Left ventricle myocardium superior (tissue), 1 donor: ENCODE measurements at places on chromosomes 5 and 9.

DNA sequence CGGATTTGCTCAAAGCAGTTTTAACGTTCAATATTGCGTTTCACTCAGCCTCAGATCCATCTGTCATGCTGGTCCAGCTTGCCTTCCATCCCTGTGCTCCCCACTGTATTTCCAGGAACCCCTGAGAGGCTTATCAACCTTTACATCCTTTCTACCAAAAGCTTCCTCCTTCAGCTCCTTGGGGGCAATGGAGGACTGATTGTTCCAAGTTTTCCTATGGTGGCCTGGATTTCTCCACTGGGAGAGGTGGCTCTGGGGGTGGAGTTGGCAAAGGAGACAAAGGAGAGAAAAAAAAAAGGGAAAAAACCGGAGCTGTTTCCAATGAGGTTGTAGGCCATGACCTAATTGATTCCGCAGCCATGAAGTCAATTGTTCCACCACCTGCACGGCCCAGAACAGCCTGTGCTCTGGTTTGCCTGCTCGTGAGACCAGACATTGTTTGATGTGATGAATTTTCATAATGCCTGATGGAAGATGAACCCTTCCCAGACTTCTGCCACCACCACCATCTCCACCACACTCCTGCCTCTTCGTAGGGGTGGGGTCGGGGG, 54.1 kb downstream of the ABLIM3 start:
- peak; percentile 40 for DNase-seq

GRCh38 chr5:132243366-132243977, 14.0 kb upstream of the PDLIM4 start:
- DNase-seq: no peak

DNA sequence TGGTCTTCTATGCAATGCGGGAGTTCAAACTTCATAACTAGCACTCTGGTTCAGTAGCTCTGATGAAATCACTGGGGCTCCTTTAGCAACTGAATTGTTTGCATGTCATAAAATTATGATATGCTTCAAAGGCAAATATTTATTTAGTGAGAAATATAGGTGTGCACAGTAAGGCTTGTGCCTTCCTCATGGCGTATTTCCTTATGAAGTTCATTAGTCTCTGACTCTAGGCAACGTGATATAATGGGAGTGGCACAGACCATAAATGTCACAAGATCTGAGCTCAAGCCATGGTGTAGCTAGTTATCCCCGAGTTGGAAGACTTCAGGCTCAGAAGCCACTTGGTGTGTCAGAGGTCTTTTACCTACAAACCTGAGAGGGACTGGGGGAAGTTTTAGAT, 35.5 kb downstream of the PIP5K1B start:
- DNase-seq: no peak

GRCh38 chr5:143106174-143106573, 297.3 kb downstream of the NR3C1 start:
- peak; percentile 44 for DNase-seq

DNA sequence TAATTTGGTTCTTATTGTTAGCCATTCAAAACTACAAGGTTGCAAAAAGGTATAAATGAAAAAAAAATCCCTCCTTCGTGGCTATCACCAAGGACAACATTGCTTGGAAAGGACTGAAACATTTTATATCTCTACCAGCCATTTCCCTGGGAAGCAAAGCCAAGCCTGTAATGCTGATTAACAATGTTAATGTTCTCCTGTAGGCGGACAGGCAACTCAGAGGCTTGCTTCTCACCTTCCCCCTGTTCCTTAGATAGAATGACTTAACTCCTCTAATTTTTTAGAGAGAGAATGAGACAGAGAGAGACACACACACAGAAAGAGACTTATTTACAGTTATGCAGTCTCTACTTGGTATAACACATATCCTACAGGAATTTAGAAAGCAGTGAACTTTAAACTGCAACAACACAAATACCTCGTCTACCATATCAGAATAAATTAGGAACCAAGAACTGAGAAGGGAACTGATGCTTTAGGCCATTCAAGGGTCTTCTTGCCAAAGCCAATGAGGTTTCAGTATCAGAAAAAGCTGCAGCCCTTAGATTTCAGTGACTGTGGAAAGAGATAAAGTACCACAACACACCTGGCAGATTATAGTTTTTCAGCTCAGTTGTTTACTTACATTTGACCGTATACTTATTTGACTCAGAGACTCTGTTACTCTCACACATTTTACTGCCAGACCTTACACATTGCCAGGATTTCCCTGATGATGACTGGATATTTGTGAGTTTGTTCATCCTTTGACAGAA, 20.9 kb upstream of the MAN2A1 start:
- DNase-seq: no peak

- no peak for DNase-seq
Observed at GRCh38 chr9:33431420-33431819, 16.0 kb downstream of the AQP3 start.

GRCh38 chr9:82234160-82234943, 245.8 kb downstream of the SPATA31D1 start:
- no peak for DNase-seq

DNA sequence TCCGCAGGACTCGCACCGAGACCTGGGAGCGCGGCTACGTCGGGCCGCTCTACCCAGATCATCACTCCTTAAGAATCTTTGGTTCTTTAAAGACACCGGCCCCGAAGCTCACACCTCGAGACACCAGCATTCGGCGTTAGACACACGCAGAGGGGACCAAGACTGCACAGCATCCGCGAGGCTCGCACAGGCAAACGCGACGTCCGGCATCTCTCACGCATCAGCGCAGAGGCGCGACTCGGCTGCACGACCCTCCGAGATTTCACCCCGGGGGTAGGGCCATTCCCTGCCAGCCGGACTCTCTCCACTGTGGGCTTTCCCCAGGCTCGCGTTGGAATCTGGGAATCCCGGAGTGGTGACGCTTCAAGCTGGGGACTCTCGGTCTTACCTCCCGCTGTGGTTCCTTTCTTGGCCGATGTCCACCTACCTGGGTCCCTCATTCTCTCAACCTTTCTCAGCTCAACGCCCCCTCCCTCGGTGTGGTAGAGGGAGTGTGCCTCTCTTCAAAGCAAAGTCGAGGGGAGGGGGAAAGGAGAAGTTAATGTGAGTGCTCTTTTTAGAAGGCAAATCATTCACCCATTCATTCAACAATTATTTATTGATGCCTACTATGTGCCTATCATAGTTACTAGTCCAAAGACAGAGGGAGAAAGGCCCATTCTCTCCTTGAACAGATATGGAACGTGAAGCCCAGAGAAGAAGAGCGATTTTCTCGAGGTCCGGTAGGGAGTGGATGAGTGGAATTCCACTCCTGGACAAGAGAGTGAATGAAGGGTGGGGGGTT, 1.3 kb upstream of the HAND1 start:
- no peak for DNase-seq

DNA sequence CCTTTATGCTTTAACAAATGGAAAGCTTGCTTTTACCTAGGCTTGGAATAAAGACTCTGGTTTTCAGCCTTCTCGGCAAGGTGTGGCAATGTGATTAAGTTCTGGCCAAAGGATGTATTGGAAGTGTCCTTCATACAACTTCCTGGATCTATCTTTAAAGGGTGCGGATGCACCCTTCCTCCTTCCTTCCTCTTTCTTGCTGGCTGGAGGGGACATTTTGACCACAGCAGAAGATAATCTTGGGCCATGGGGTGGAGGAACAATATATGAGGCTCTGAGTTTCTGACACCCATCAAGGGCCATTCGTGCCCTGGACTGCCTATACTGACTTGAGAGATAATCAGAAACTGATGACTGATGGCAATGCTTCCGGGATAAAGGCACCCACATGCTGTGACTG, 145.7 kb downstream of the ACER2 start:
- no peak for DNase-seq

GRCh38 chr9:98846879-98847278, 39.4 kb downstream of the GALNT12 start:
- no peak for DNase-seq

GRCh38 chr5:163585206-163585605, 79.8 kb downstream of the MAT2B start:
- no peak for DNase-seq

GRCh38 chr5:162434281-162434680, 366.7 kb downstream of the GABRG2 start:
- no peak for DNase-seq

- DNase-seq: no peak
Observed at GRCh38 chr9:136666372-136667213, 3.9 kb downstream of the EGFL7 start.

- DNase-seq: no peak
Observed at GRCh38 chr5:72612810-72613209, 105.6 kb upstream of the ZNF366 start.
